ENCODE measurements at places on chromosomes 12 and 14.

- no peak for DNase-seq
Measured at GRCh38 chr12:123134826-123135225, 16.1 kb downstream of the PITPNM2 start.

DNA sequence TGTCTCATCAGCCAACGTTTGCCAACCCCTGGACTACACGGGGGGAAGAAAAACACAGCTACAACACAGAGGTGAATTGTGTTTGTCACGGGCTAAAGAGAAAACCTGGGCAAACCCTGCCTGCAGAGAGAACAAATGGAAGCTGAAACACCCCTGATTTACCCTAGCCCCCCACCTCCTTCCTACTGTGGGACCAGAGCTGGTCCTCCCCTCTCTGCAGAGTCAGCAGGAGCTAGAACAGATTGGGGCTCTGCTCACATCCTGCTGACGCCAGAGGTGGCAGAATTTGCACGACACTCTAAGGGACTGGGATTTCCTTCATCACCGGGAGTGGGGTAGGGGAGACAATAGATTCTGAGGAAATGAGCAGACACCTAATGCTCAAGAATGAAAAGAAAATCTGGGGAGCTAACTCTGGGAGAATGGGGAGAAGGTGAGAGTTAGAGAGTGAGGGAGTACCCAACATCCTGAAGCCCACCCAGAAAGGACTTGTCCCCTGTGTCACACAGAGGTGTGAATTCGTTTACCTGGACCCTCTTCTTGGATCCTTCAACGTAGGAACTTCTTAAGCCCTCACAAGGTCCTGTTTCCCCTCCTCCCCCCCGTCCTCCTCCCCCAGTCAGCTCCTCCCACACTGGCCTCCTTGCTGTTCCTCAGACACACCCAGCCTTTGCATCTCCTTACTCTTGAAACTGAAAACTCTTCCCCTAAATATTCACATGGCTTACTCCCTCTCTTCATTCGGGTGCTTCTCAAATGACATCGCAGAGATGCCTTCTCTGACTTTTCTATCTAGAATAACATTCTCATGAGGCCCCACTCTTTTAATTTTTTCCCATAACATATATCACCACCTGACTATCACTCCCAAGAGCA lies 26.2 kb upstream of the CDKN3 start:
- DNase-seq, result no peak

- DNase-seq, result peak; percentile 59
Measured at GRCh38 chr14:24095271-24096068, 1.4 kb downstream of the PCK2 start.

- no peak for DNase-seq
Measured at GRCh38 chr12:644818-645552, 18.3 kb downstream of the NINJ2 start.

DNA sequence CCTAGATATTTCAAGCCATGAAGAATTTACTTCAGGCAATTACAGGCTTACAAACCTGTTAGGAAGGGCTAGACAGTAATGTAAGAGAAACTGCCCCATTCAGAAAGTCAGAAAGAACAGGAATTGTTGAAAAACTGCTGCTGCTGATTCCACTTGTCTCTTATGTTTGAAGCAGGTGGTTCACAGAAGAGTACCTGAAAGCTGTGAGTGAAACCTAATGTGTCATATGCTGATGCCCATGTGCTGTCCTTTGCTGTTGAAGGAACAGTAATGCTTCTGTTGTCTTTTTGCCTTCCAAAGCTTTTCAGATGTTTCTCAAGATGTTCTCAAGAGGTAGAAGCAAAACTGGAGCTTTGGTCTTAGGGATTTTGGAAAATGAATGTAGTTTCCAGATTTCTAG lies 39.0 kb downstream of the MNAT1 start:
- DNase-seq, result no peak

GRCh38 chr14:28398506-28398905 lies 368.1 kb upstream of the FOXG1 start:
- no peak for DNase-seq

GRCh38 chr12:58007875-58008274 lies 66.5 kb downstream of the ATP23 start:
- DNase-seq, result no peak

DNA sequence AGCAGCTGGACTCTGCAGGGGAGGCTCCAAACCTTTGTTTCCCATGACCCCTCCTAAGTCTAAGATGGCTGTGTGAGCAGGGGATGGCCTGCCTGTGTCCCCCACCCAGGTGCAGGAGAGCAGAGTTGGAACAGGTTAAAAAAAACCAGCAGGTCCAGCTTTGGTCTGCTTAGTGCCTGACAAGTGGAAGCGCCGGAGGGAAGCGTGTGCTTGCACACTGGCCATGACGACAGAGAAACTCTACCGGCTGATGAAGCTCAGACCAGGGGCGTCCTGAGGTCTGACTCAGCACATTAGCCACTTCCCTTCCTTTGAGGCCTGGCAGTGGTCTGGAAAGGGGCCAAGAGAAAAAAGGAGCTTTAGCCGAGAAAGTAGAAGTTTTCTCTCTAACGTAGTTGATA lies 280.1 kb downstream of the VRK1 start:
- no peak for DNase-seq

GRCh38 chr12:6784296-6784695 lies 5.0 kb upstream of the CD4 start:
- no peak for DNase-seq

GRCh38 chr12:50824914-50825313 lies 17.8 kb upstream of the TMPRSS12 start:
- no peak for DNase-seq

GRCh38 chr12:122517877-122518276 lies 8.9 kb downstream of the RSRC2 start:
- DNase-seq, result no peak

DNA sequence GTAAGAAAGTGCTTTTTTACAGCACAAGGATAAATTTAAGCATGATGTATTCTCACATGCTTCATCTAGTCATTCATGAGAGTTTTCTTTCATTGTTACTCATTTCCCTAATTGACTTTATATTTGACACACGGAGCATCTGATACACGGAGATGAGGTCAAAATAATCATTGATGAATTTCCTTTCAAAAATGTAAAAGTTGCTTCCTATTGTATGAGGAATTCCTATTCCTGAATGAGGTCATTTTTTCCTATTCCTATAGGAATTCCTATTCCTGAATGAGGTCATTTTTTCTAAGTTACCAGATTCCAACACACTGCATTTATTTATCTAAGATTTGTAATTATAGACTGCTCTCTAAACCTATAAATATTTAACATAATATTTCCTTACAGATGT lies 316.7 kb upstream of the KITLG start:
- DNase-seq, result no peak

DNA sequence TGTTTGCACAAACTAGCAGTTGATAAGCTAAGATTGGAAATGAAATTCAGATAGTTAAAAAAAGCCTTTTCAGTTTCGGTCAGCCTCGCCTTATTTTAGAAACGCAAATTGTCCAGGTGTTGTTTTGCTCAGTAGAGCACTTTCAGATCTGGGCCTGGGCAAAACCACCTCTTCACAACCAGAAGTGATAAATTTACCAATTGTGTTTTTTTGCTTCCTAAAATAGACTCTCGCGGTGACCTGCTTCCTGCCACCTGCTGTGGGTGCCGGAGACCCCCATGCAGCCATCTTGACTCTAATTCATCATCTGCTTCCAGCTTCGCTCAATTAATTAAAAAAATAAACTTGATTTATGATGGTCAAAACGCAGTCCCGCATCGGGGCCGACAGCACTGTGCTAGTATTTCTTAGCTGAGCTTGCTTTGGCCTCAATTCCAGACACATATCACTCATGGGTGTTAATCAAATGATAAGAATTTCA lies 335.6 kb downstream of the TMEM121 start:
- DNase-seq, result no peak

- peak; percentile 35 for DNase-seq
Measured at GRCh38 chr14:49598189-49598484, 603 bp upstream of the LRR1 start.

DNA sequence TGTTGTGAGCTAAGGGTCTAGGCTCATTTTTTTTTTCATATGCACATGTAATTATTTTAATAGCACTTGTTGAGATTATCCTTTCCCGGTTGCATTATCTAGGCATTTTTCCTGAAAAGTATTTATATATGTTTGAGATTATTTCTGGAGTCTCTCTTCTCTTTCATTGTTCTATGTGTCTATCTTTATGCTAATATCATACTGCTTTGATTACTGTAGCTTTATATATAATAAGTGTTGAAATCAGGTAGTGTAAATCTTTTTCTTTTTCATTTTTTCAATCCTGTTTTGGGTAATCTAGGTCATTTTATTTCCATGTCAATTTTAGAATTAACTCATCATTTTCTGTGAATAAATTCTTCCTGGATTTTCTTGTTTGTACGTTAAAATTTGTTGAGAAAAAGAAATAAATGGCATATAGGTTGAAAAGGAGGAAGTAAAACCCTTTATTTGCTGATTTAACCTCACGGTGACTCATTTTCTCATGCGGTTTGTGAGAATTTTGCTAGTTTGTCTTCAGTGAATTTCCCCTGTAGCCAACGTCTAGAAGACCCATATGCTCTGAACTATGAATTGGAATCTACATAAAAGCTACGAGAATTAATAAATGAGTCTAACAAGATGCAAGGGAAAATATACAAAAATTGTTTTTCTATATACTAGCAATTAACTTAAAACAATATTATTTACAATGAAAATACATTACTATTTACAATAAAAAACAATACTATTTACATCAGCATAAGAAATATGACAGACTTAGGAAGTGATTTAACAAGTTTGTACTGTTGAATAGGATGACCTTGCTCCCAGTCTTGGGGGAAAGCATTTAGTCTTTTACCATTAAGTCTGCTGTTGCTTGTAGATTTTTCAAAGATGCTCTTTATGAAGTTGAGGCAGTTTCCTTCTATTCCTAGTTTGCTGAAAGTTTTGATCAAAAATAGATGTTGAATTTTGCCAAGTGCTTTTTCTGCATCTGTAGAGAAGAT lies 105.0 kb downstream of the SNAPC1 start:
- DNase-seq, result no peak

GRCh38 chr14:69680297-69680696 lies 68.9 kb downstream of the SUSD6 start:
- DNase-seq, result no peak

GRCh38 chr12:126509572-126509971 lies 1444.3 kb downstream of the AACS start:
- DNase-seq, result no peak

- no peak for DNase-seq
Measured at GRCh38 chr12:47741340-47741703, 16.0 kb upstream of the ENDOU start.

DNA sequence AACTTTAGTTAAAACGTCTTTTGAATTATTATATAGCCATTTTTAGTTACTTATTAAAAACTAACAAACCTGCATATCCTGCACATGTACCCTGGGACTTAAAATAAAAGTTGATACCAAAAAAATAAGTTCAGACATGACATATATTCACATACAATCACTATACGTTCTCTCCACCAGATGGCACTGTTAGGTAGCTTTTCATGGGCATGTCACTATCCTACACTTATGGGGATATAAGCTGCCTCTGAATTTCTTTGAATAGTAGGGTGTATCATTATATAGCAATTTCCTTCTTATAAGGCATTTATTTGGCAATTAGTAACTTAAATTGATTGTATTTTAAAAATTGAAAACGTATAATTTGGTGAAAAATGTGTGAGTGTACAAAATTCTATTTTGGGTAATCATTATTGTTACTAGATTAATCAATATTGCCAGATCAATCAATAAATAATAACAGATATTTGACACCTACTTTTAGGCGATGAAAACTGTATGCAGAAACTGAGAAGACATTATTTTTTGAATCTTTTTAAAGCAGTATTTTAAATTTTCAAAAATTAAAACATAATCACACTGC lies 31.8 kb upstream of the OR10A7 start:
- DNase-seq, result peak; percentile 57

DNA sequence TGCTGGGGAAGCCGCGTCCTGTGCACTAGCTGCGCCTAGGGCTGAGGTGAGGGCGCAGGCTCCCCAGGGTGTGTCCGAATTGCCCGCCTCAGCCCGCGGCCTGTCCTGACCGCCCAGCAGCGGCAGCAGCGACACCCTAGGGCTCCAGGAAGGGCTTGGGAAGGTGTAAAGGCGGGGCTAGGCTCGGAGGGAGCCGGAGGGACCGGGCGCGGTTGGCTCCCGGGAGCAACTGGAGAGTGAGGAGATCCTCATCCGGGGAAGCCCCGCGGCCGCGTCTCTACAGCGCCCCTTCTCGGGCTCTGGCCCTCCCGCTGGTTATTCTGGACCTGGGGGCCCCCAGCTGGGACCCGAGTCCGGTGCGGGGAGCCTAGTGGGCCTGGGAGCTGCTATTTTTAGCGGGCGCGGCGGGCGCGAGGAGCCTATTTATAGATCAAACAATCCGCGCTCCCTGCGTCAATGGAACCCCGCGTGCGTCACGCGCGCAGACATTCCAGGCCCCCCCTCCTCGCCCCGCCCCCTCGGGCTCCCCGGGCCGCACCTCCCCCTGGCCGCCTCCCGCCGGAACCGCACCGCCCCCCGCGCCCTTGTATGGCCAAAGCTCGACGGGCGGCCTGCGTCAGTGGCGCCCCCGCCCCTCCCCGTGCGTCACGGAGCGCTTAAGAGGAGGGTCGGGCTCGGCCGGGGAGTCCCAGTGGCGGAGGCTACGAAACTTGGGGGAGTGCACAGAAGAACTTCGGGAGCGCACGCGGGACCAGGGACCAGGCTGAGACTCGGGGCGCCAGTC lies at the start of gene NR4A1:
Gene NR4A1 (plus strand): TSS at position 685 of the 784 bp plus-strand sequence. CDS start 2,887 bp downstream, outside the sequence.
- peak; percentile 99 for DNase-seq

GRCh38 chr12:46629331-46630229 lies 196.2 kb downstream of the SLC38A4 start:
- DNase-seq, result no peak

GRCh38 chr14:106842687-106843086 lies 1316.3 kb downstream of the TMEM121 start:
- DNase-seq, result no peak

GRCh38 chr12:62739266-62740015 lies 195.5 kb downstream of the PPM1H start:
- no peak for DNase-seq

GRCh38 chr12:131018019-131018620 lies 64.4 kb downstream of the ADGRD1 start:
- DNase-seq, result no peak

DNA sequence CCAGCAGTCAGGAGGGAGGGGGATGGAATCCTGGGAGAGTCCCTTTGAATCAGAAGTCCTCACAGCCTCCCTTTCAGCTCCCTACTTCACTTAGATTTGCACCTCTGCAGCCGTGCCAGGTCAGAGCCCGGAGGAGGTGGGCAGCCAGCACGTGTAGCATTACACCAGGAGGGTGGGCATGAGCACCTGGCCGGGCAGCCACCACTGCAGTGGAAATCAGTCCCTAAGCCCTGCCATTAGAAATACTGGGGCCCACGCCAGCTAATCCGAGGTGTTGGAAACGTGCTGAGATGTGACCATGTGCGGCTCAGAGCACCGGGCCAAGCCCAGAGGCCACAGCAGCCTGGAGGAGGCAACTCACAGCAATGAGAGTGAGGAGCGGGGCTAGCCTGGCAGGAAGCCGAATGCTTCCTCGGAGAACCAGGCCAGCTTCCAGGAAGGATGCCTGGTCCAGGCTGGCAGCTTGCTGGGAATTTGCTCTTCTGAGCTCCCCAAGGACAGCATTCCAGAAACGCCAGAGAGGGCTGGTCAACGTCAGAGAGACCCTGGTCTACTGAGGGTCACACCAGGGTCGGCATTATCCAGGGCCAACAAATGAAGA lies 9.4 kb upstream of the CACNA2D4 start:
- no peak for DNase-seq

GRCh38 chr12:69392179-69392928 lies 32.8 kb downstream of the YEATS4 start:
- no peak for DNase-seq

- DNase-seq, result no peak
Measured at GRCh38 chr14:49319810-49320209, 266.4 kb downstream of the RPS29 start.

All from nephron progenitor cell (in vitro differentiated cells).